ENCODE measurements at places on chromosomes 2 and 18. TPM values are rescaled to one million over a fixed set of nuclear protein-coding genes. Genes with fewer than 3 reads are reported as not detected.

Gene CHAC2
- 7.1 TPM for polyA plus RNA-seq

GRCh38 chr2:168853471-168853870 lies 36.8 kb downstream of the SPC25 start:
- DNase-seq, result no peak
- no peaks in the 10 kb centered on the region for H3K36me3 ChIP-seq
- H3K27me3 ChIP-seq, result no peaks in the 10 kb centered on the region
- H3K27ac ChIP-seq, result no peak overlapping the region

Gene SCYGR8
- polyA plus RNA-seq, result not detected

DNA sequence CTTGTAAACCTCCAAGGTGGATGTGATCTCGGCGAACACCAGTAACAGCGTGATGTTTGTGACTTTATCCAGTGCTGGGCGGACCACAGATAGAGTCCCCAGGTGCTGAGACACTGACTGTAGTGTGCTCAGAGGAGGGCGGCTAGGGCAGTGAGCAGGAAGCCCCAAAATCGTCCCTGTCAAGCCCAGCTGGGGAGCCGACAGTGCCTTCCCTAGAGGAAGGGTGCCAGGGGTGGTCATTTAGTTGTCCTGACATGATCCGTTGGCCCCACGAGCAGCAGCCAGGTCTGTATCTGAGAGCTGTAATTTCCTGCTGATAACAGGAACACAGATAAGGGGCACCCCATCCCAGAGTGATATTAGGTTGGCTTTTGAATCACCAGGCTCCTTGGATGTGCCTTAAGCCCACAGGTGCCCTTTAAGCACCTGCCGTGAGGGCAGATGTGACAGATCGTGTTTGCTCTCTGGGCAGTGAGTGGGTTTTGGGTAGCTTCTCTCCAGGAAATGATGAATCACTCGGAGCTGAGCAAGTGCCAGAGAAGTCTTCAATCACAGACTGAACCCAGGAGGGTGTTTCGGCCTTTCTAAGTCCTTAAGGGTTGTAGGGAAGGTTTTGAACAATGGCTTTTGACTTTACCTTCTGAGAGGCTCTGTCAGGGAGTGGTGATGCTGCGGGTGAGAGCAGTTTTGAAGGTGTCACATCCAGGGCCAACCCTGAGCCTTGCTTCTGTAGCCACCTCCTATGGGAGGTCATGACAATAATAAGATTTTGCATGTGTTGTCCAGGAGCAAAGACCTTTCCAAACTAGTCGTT lies 7.7 kb downstream of the LPIN1 start:
- H3K27me3 ChIP-seq, result no peaks in the 10 kb centered on the region
- peak overlapping the region; percentile 40 for H3K27ac ChIP-seq
- peak; percentile 31 for DNase-seq
- peak overlapping the region; percentile 37 for H3K4me3 ChIP-seq
- H3K36me3 ChIP-seq, result no peaks in the 10 kb centered on the region
- peaks cover 54% of the 10 kb centered on the region for H3K4me1 ChIP-seq

DNA sequence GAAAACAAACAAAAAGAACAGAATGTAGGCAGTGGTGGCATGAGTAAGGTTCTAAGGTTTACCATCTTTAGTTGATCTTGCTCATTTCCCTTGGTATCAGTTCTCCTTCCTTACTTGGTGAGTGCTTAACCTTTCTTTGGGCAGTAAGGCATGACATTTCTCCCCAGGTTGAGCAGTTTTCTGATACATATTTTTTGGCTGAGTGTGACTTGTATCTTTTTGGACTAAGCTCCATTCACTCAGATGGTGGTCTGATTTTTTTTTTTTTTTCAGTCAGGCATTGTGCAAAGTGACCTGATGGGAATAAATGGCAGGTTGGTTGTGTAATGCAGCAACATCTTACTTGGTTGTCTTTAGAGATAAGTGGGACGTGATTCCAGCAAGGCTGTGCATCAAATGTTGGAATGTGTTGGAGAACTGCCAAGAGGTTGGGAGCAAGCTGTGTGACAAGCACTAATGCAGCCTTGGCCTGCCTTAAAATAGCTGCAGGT lies 15.1 kb downstream of the SPTBN1 start:
- H3K36me3 ChIP-seq, result no peaks in the 10 kb centered on the region
- peaks cover 66% of the 10 kb centered on the region for H3K4me1 ChIP-seq
- peak overlapping the region; percentile 79 for H3K27ac ChIP-seq
- DNase-seq, result no peak

Gene PCGF1
- polyA plus RNA-seq, result 21.8 TPM

GRCh38 chr2:177056481-177056929 lies 156.1 kb upstream of the HNRNPA3 start:
- H3K4me1 ChIP-seq, result no peaks in the 10 kb centered on the region
- H3K4me3 ChIP-seq, result no peak overlapping the region
- no peak for DNase-seq
- no peaks in the 10 kb centered on the region for H3K36me3 ChIP-seq
- peaks cover 5% of the 10 kb centered on the region for H3K27me3 ChIP-seq

Gene FBXO36
- polyA plus RNA-seq, result 0.15 TPM

DNA sequence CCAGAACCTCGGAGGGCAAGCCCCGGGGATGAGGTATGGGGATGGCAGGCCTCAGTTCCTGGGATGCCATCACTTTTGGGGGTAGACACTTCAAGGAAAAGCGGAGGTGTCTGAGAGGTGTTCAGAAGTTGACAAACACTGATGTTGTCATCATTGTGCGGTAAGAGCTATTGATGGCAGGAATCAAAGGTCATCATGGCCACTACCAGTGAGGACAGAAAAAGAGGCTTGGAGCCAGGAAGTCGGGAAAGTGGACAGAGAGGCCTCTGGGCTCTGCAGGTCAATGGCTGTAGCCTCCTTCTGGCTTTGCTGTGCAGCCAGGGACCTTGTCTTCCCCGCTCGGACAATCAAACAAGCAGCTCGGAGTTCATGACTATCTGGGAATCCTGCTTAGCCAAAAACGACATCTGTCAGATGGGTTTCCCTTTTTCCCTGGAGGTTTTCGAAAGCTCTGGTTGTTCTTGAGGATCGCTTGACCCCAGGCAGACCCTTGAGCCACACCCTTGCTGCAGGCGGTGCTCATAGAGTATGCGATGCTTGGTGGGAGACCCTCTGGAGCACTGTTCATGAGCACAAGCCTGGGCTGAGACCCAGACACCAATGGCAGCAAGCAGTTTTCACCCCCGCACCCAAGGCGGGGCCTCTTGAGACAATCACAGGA lies 19.4 kb downstream of the ACKR3 start:
- no peaks in the 10 kb centered on the region for H3K27me3 ChIP-seq
- H3K4me1 ChIP-seq, result no peaks in the 10 kb centered on the region
- H3K4me3 ChIP-seq, result no peak overlapping the region
- no peak for DNase-seq
- H3K27ac ChIP-seq, result no peak overlapping the region
- H3K36me3 ChIP-seq, result no peaks in the 10 kb centered on the region

Gene POMC
- 11.2 TPM for polyA plus RNA-seq

All from heart right ventricle (tissue), 16 donors.